ENCODE measurements at places on chromosomes 6 and 20. TPM values are rescaled to one million over a fixed set of nuclear protein-coding genes. Genes with fewer than 3 reads are reported as not detected.

DNA sequence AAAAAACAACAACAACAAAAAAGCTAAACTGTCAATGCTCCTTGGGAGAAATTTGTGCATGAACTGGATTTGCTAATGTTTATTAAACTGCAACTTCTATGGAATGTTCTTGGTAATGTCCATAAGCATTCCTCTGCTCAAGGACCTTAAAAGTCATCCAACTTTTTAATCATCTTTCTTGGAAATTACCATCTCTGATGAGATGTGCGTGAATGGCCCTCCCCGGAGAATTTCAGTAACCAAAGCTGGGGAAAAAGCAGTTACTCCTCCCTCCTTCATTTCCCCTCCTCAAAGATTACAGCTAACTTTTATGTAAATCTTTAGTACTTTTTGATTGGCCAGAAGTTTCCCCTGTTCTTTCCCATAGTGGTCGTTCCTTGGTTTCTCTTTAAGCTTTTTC, 5.2 kb downstream of the TBCC start:
- no peak for DNase-seq

GRCh38 chr6:121504227-121504626, 68.8 kb downstream of the GJA1 start:
- DNase-seq: no peak

- no peak for DNase-seq
These were observed 25.0 kb downstream of the LRRN4 start for GRCh38 chr20:6028818-6029217.

HLA-DMA gene
- total RNA-seq: 65.3 TPM

- DNase-seq: no peak
These were observed 284.5 kb downstream of the HTR1B start for GRCh38 chr6:77178821-77179220.

- DNase-seq: no peak
These were observed 31.8 kb downstream of the GLP1R start for GRCh38 chr6:39080246-39080875.

DLL1 gene
- total RNA-seq: 16.1 TPM

- DNase-seq: peak; percentile 80
These were observed 123.3 kb upstream of the SLC2A12 start for GRCh38 chr6:134175532-134176263.

RBM24 gene
- 8.9 TPM for total RNA-seq

DNA sequence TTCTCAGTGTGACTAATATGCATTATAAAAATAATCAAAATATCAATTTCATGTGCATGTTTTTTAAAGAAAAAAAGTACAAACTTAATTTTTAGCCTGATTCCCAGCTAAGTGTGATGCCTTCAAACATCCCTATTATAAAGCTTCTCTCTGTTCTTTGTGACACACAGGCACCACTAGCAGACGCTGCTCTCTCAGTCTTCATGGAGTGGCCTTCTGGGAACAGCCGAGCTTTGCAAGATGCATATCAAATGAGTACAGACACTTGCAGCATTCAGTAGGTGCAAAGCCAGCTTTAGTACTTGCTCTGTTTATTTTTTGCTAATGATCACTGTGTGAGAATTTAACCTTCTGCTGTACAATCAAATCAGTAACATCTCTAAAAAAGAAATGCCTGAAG, 340.0 kb downstream of the ADGRB3 start:
- DNase-seq: no peak

DNA sequence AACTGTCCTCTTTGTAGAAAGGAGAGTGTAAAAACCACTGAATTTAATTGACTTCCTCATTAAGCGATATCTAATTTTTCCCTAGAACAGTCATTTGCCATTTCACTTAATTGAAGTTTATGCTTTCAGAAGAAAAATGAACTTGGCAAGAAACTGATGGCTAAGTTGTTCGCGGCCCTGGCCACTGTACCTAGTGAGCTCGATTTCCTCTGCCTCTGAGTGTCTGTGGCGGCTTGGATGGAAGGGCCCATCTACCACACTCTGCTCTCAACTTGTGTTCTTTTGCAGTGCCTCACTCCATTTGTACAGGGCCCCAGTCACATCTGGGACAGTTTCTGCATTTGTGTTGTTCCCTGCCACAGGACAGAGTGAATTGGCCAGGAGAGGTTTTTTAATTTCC, 102.9 kb downstream of the BCAS1 start:
- no peak for DNase-seq

- no peak for DNase-seq
These were observed 20.6 kb upstream of the ARHGAP18 start for GRCh38 chr6:129730477-129731165.

OR2H1 gene
- total RNA-seq: not detected

RNF217 gene
- total RNA-seq: 26.5 TPM

CCN6 gene
- total RNA-seq: not detected

GRCh38 chr6:134534708-134535149, 216.8 kb upstream of the SGK1 start:
- no peak for DNase-seq

GRCh38 chr6:32974016-32974333, 5.6 kb downstream of the BRD2 start:
- no peak for DNase-seq

- peak; percentile 44 for DNase-seq
These were observed 2.2 kb upstream of the PPDPF start for GRCh38 chr20:63518351-63518861.

GRCh38 chr6:158213925-158214674, 46.0 kb downstream of the GTF2H5 start:
- DNase-seq: peak; percentile 64

GRCh38 chr6:168049706-168050224, 29.2 kb downstream of the FRMD1 start:
- no peak for DNase-seq

DNA sequence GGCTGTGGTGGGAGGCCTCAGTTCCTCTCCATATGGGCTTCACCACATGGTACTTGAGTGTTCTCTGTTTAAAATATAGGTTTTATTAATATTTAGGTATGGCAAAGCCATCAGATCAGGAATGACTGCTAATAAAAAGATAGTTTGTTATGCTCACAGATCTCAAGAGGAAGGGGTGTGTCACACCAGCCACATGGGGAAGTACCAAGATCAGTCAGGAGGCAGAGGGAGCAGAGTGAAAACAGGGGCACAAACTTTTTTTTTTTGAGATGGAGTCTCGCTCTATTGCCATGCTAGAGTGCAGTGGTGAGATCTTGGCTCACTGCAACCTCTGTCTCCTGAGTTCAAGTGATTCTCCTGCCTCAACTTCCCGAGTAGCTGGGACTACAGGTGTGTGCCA, 92.1 kb upstream of the GCM1 start:
- no peak for DNase-seq

GRCh38 chr6:128036808-128037570, 136.1 kb upstream of the THEMIS start:
- DNase-seq: no peak

- no peak for DNase-seq
These were observed 877.5 kb upstream of the ADGRB3 start for GRCh38 chr6:67757465-67758033.

- no peak for DNase-seq
These were observed 6.3 kb upstream of the CDSN start for GRCh38 chr6:31126396-31127175.

- DNase-seq: no peak
These were observed 47.5 kb upstream of the CRISP1 start for GRCh38 chr6:49913636-49914375.

DNA sequence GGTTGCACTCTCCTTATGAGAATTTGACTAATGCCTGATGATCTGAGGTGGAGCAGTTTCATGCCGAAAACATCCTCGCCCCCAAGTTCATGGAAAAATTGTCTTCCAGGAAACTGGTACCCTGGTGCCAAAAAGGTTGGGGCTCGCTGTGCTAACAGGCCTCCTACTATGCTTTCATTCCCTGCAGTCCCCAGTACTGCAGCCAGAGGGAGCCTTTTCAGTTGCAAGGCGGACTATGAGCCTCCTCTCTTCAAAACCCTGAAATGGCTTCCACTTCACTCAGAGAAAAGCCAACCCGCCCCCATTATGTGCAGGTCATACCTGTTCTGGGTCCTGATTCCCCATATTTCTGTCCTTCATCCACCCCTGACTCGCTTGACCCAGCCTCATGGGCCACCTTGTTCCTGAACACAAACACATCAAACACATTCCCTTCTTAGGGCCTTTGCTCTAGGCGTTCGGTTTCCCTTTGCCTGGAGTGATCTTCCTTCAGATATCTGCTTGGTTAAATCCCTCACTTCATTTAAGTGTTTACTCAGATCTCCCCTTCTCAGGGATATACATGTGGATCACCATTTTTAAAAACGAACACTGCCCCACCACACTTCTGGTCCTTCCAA, 173.7 kb downstream of the PHACTR1 start:
- DNase-seq: no peak

DNA sequence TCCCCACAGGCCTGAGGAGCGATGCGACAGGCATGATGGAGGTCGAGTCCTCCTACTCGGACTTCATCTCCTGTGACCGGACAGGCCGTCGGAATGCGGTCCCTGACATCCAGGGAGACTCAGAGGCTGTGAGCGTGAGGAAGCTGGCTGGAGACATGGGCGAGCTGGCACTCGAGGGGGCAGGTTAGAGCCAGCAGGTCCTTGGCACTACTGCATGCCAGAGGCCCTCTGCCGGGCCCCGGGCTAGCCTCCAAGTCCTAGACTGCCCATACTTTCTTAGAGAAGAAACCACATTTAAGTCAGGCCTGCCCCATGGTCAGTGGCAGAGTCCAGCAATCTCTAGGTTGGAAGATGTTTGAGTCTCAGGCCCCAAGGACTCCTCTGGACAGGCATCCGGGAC, 32.1 kb downstream of the PKIG start:
- no peak for DNase-seq

- DNase-seq: no peak
These were observed 119.6 kb downstream of the CDH4 start for GRCh38 chr20:61371501-61372136.

PAX1 gene
- not detected for total RNA-seq

DNA sequence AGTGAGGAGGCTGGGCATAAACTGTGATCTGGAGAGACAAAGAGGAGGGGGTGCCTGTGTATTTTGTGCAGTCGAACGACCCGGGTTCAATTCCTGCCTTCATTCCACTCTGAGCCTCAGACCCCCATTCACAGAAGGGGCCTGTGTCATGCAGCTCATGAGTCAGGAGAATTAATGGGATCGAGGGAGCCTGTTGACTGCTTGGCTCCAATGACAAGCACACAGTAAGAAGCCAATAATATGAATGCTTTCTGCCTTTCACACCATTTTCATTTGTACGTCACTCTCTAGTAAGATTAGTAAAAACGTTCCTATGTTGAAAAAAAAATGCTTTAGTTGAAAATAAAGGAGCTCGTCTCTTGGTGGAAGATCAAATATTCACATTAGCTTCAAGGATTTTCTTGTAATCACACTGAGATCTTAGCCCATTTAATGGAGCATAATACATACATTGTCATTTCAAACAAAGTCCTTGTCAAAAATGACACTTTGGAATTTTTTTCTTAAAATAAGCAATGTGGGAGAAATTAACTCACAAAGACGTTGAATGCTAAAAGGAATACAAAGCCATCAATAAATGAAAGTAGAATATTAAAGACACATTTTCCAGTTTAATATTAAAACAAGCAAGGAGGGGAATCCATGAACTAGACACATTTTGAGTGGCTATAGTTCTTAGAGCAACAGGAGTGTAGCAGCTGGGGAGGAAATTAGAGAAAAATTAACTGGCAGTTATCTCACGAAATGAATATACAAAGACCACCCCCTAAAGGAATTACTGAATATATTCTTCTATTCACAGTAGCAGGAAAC, 246.7 kb upstream of the AFDN start:
- no peak for DNase-seq

All from ureter (tissue), 1 donor.